Dermis blood vessel endothelial cell (primary cell): ENCODE measurements at places on chromosomes 12 and 14.

DNA sequence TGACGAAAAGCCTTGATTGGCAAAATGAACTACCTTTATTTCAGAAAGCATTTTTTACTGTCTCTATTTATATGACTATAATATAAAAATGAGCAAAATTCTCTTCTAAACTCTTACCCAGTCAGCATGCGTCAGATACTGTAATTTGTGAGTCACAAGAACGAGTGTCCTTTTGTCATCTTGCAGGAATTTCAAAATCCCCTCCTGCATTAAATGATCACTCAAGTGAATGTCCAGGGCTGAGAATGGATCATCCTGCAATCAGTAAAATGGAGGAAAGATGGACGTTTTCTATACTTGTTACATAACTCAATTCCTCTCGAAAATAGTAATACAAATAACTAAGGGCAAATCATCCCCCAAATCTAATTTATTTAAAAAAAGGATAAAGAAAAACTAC, 77.7 kb upstream of the KCNJ8 start:
- DNase-seq = no peak

DNA sequence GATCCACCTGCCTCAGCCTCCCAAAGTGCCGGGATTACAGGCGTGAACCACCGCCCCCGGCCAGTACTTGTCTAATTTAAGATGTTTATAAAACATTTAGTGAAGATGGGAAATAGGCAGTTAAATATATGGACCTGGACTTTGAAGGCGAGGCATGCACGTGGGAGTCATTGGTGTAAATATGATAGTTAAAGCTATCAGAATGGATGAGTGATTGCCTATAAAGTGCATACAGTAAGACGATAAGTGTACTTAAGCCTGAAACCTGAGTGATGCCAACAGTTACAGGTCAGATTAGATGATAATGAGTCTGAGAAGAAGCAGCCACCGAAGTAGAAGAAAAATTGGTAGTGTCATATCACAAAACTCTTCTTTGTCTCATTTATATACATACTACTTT, 11.5 kb downstream of the RAD51B start:
- no peak for DNase-seq

GRCh38 chr12:96985515-96986362, 78.7 kb downstream of the NEDD1 start:
- peak; percentile 42 for DNase-seq

DNA sequence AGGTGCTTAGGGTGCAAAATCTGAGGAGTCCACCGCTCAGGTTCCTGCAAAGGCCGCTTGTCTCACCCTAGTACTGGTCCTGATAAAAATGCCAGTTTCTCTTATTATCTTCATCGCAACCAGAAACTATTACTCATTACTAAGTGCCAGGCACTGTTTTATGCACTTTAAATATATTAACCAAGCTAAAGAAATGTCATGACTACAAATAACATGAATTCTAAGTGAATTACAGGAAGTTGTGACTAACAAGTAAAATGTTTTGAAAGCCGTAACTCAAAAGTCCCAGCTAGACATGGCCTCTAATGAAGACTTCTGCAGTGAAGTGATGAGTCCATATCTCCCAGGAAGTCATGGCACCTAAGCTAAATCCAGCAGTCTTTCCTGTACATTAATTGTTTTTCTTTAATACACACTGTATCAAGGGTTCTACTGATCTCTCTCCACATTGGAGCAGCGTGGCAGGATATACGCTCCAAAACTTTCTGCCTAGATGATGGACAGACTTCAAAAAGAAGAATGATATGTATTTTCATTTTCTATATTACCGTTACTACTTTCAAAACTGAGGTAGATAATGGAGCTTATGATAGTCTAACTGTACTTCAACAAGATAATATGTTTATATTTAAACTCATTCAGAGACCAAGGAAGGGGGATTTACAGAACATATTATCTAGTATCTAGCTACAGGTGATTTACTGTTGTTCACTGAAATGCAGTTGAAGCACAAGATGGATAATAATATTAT, 117.3 kb upstream of the ARID2 start:
- DNase-seq = peak; percentile 65

GRCh38 chr12:15982921-15983320, 71.8 kb downstream of the DERA start:
- DNase-seq = no peak

GRCh38 chr14:99351166-99352007, 79.4 kb upstream of the BCL11B start:
- no peak for DNase-seq

- DNase-seq = no peak
These were observed 47.2 kb downstream of the NPAS3 start for GRCh38 chr14:32985866-32986265.

- no peak for DNase-seq
These were observed 447.1 kb downstream of the ZFP36L1 start for GRCh38 chr14:68345738-68346137.

DNA sequence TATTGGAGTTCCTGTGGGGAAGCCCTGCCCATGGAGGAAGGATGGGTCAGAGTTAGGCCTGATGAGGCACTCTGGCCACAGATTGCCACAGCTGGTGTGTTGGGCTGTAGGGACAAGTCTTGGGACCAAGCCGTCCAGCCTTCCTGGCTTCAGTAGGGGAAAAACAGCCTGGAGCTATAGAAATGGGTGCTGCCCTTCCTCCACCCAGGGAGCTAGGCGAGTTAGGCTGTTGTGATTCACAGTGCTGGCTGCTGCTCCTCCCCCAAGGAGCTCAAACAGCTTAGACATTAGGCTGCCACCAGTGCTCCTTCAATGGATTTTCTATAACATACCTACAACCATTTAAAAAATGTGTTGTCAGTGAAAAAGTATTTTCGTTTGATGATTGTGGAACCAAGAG, 274.3 kb downstream of the RPL10L start:
- no peak for DNase-seq

DNA sequence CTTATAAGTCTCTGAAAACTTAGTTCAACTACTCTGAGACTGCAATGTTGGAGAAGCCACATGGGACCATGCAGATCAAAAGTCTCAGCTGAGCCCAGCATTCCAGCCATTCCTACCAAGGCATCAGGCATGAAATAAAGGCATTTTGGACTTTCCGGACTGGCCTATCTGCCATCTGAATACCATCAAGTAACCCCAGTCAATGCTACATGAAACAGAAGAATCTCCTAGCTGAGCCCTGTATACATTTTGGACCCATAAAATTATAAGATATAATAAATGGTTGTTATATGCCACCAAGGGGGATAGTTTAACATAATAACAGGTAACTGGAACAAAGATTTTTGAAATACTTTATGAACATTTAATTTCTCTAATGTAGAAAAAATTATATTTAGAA, 9.3 kb upstream of the TMEM260 start:
- no peak for DNase-seq

DNA sequence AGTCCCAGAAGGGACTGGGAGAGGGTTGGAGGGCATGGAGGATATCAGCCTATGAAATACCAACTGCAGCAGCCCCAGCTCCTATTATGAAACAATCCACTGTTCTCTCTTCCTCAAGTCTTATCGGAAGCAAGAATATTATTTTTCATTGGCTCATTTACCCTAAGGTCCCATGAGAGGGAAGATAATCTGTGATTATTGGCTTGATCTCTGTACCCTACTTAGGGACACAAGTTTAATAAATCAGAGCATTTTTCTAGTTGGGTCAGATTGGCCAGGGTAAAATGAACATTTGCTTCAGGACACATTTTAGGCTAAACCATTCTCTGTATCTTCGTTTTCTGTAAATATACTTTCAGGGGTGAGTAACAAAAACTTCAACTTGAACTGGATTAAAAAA, 43.1 kb upstream of the GNG2 start:
- DNase-seq = no peak

DNA sequence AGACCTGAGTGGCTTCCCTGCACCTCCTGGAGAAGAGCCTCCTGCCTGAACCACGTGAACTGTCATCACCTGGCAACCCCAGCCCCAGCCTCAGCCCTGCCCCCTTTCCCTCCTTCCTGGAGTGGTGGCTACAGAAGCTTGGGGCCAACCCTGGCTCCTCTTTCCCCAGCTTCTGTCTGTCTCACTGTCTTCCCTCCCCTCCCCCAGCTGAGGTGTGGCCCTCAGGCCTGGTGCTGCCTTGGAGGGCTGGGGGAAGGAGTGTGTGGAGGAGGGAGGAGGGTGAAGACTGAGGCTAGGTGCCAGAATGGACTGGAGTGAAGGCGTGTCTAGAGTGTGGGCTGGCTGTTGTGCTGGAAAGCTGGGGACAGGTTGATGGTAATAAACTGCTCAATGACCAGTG, 9.7 kb downstream of the NFATC4 start:
- no peak for DNase-seq

GRCh38 chr14:91906374-91906773, 39.0 kb upstream of the TC2N start:
- no peak for DNase-seq

DNA sequence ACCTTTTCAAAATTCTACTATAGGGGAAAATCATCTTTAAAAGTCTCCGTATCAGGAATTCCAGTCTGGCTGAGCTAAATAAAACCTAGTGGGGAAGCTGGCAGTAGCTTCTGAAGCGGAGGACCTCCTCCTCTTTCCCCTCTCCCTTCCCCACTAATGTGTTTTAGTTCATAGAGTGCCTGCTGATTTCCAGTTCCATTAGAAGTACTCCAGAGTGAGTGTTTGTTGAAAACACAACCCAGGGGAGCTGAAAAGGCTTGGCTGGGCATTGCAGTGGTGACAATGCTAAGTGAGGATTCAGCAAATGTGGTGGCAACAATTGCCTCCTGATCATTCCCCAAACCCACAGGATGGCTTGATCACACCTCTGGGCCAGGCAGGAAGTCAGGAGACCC, 144.2 kb upstream of the FRMD6 start:
- DNase-seq = peak; percentile 8

DNA sequence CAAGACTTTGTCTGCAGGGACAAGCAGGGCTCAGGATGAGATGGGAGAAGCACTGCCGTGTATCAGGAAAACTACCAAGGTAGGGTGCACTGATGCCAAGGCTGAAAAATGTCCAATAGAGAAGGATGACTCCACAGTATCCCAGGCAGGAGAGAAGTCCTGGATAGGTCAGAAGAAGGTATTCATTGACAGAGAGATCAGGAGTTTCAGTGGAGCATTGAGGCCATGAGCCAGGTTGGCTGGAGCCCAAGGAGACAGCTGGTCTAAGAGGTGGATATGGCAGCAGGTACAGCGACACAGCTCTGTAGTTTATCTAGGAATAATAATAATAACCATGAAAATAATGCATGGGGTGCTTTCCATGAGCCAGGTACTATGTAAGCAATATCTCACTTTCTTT, 180.9 kb downstream of the EXOC5 start:
- no peak for DNase-seq

- no peak for DNase-seq
These were observed 30.4 kb upstream of the SIX1 start for GRCh38 chr14:60679566-60680258.

GRCh38 chr12:53365245-53365904, 14.6 kb upstream of the SP1 start:
- DNase-seq = no peak

GRCh38 chr14:94448071-94448808, 4.4 kb downstream of the SERPINA11 start:
- DNase-seq = no peak

DNA sequence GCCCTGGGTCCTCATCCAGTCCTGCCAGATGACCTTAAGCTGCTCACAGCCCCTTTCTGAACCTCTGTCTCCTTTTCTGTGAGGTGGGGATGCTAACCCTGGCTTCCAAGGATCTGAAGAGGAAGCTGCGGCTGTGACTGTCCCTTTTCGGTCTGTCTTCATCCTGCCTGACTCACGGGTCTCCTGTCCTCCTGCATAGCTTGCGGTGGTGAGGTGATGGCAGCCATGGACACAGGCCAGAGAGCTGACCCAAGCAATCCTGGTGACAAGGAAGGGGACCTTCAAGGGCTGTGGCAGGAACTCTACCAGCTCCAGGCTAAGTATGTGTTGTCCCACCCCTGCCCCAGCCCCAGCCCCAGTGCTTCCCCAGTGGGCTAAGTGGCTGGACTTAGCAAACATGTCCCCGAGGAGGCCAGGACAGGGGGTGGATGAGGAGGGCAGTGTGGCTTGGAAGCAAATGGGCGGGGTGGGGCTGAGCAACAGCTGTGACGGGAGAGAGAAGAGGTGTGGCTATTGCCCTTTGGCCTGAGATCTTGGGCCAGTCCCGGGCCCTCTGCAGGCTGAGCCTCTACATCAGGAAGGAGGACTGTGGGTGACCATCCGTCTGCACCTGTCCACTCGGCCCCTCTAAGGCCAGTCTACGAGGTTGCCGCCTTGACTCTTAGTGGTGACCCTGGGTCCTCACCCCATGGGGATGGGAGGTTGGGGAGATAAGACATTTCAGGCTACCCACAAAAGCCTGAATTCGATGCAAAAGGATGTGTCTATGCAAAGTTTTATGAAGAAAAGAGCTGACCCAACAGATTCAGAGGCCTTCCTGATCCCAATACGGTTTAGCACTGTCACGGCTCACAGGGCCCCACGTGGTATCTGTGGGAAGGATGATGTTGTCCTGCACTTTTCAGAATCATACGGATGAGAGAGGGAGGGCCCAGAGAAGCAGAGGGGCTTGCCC, 1.1 kb downstream of the CCDC197 start:
- DNase-seq = no peak

- DNase-seq = no peak
These were observed 76.1 kb downstream of the RBM19 start for GRCh38 chr12:113889891-113890581.

DNA sequence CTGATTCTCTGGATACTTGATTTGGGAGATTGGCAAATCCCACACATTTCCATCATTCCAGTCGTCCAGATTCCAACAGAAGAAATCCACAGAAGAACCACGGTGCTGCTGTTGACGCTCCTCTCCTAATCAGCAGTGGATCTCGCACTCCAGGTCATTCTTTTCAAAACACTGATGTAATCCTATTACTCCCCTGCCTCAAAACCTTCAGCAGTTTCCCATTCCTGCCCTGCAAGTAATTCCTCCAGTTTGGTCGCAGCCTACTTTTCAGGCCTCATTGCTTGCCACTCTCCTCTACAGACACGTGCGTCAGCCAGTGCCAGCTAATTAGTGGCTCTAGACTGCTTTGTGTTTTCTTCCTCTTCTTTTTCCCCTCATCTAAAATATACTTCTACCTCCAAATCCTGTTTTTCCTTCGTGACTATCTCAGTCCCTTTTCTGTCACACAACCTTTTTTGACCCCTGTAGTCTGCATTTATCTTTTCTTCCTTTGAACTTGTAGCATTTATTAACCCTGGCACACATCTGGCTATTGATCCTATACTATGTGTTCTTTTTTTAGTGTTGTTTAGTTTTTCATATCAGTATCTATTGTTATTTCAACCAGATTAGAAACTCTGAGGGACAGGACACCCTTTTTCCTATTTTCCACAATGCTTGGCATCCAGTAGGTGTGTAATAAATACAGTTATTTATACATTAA, 36.8 kb downstream of the PRORP start:
- peak; percentile 51 for DNase-seq

GRCh38 chr12:115946092-115946491, 331.4 kb downstream of the MED13L start:
- DNase-seq = no peak

GRCh38 chr14:103740991-103741689, 25.5 kb downstream of the ZFYVE21 start:
- peak; percentile 64 for DNase-seq

DNA sequence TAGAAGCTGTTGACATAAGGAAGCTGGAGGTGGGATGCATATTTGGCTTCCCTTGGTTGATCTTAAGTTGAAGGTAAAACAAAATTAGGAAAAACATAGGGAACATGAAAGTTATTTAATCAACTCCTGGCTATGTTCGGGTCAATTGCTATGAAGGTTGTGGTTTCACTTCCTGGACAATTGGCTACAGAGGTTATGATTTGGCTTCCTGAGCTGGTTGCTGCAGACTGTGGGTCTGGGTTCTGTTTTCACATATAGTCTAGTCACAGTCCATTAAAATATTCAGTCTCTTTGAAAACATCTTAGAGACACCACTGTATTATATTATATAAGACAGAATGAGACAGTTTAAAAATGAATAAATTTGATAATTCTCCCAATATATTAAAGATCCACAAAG, 895.2 kb upstream of the USP15 start:
- no peak for DNase-seq
